ENCODE measurements at places on chromosomes 4 and X.

GRCh38 chr4:74263551-74263950 is 44.7 kb upstream of the EPGN start:
- no peak for DNase-seq

DNA sequence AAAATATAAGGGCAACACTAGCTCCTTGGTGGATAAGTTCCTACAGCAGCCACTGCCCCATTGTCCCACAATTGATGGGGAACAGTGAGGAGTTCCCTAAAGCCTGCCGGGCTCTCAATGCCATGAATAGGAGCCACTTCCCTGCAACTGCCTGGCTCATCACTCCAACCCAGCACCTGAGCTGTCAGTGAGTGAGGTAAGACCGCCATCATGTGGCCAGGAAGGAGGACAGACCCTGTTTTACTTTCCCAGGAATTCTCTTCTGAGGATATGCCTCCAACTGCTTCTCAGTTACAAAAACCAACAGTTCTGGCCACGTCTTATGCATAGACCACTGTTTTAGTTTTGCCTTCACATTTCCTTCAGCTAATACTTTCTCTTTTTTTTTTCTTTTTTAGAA is 45.5 kb downstream of the SRPX start:
- DNase-seq, result no peak

DNA sequence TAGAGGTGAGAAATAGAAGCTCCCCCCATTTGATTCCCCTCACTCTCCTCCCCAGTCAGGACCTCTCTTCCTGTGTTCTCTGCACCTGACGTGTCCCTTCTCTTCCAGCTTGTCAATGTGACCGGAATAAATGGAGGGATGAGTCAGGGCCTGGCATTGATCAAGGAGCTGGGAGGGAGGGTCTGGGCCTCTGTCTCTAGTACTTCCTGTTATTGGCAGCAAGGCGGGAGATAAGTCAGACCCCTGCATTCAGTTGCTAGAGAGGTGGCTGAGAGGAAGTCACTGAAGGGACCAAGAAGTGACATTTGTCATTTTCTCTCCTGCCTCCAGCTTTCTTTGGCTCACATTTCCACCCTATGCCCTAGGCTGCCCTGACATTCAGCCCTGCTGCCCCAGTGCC is 35.1 kb upstream of the ZNF41 start:
- no peak for DNase-seq

DNA sequence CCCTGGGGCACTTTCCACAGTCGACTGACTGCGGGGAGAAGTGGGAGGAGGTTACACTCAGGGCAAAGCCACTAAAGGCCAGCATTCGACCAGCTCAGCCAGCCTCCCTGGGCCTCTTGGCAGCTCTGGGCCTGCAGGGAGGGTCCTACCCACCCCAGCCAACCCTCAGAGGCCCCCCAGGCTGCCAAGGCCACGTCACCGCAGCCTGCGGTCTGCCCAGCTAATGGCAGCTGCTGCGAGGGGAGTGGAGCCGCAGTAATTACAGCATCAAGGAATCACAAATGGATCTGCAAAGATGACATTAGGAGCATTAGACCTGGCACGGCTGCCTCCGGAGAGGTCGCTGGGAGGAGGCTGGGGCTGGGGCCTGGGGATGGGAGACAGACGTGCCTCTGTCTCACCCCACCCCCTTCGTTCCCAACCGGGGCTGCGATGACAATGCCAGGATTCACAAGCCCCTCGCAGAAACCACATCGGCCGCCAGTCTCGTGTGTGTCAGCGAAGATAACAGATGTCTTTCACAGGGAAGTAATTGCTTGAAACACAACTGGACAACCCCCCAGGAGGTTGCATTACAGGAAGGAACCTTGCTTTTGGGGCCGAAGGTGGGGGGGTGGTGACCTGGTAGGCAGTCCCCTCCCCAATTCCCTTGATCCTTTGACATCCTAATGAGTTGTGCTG is 367.6 kb downstream of the BCOR start:
- no peak for DNase-seq

DNA sequence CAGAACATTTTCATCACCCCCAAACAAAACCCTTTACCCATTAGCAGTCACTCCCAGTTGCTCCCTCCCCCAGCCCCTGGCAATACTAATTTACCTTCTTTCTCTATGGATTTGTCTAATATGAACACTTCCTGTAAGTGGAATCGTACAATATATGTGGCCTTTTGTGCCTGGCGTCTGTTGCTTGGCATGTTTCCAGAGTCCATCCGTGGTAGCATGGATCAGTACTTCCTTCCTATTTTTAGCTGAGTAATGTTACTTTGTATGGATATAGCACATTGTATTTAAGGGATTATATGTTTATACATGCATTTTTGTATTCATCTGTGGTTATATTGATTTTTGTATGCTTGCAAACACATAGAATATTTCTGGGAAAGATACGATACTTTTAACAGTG is 48.2 kb downstream of the PPEF1 start:
- DNase-seq, result no peak

- no peak for DNase-seq
Measured at GRCh38 chr4:148901075-148901705, 459.0 kb upstream of the NR3C2 start.

DNA sequence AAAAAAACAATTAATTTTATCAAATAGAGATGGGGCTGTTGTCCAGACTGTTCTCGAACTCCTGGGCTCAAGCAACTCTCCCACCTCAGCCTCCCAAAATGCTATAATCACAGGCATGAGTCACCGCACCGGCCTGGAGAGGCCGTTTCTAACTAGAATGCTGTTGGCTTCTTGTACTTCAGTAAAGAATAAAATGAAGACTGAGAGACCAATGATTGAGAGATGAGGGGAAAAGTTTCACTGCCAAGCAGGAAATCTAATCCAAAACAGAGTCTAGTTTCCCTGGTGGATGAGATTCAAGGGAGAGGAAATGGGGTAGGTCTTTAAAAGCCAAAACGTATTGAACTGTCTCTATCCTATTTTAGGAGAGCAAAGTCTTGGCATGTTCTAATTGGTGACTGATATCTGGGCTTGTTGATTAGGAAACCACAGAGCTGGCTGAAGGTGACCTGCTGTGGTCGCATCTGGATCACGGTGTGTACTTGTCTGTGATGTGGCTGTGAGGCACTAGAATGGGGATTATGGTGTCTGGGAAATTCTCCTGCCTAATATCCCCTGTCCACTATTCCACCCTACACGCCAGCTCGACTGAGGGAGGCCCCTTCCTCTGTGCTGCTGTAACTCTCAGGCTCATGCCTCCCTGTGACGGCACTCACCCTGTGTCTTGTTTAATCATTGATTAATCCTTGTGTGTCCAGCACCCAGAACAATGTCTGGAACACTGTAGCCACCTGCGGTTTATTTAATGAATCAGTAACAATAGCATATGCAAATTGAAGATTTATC is 15.0 kb upstream of the TRIM2 start:
- DNase-seq, result no peak

All from activated T-cell treated with anti-CD3 and anti-CD28 coated beads for 48 hours (primary cell).